GM13976 (cell line): ENCODE measurements at places on chromosomes 13 and 19.

- DNase-seq = no peak
These were observed 1053.7 kb upstream of the SPRY2 start for GRCh38 chr13:81394640-81395039.

- DNase-seq = no peak
These were observed 197.1 kb downstream of the NDFIP2 start for GRCh38 chr13:79678100-79678499.

- DNase-seq = no peak
These were observed 45.8 kb downstream of the TMEM255B start for GRCh38 chr13:113804703-113805430.

GRCh38 chr13:25281193-25281934, 5.9 kb downstream of the MTMR6 start:
- peak; percentile 31 for DNase-seq

- no peak for DNase-seq
These were observed 22.5 kb upstream of the VSTM2B start for GRCh38 chr19:29503140-29503758.

GRCh38 chr13:114212158-114212495, 22.6 kb upstream of the CDC16 start:
- no peak for DNase-seq

DNA sequence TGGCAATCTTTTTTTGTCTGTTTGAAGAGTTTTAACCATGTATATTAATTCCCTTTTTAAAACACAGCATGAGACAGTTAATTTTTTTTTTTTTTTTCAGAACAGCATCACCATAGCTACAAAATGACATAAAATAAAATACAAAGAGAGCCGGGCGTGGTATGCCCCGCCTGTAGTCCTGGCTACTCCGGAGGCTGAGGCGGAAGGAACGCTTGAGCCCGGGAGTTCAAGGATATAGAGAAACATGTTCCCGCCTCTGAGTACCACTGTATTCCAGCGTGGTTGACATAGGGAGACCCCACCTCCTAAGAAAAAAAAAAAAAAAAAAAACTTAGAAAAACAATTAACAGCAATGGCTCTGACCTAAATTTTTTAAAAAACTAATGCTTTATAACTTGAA, 10.0 kb upstream of the INSR start:
- DNase-seq = no peak

- no peak for DNase-seq
These were observed 108.0 kb downstream of the URI1 start for GRCh38 chr19:30049846-30050667.

DNA sequence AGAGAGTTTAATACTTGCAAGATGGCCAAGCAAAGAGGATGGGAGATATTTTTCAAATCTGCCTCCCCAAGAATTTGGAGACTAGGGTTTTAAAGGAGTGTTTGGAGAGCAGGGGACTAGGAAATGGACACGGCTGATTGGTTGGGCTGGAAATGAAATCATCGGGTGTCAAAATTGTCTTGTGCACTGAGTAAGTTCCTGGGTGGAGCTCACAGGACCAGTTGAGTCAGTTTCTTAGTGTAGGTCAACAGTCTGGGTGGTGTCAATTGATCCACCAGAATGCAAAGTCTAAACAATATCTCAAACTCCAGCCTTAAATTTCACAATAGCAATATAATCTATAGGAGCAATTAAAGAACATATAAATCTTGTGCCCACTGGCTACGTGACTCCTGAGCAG, 23.0 kb upstream of the CEACAM4 start:
- no peak for DNase-seq

DNA sequence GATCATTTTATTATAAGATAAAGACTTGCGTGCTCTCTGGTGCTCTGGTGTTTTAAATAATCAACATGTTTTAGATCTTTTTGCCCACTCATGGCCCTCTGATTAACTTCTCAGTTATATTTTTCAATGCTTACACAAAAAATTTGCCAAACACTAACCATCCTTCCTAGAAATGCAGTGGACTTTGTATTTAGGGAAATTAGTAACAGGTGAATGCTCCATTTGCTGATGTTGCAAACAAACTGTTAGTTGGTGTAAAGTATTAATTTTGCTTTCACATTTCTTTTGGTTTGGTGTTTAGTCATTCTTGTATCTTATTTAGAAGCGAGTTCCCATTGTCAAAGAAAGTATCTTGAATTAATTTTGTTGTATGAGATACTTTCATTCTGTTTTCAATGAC, 2.7 kb downstream of the KL start:
- no peak for DNase-seq

- no peak for DNase-seq
These were observed 224.1 kb downstream of the SLITRK6 start for GRCh38 chr13:85575110-85575509.

DNA sequence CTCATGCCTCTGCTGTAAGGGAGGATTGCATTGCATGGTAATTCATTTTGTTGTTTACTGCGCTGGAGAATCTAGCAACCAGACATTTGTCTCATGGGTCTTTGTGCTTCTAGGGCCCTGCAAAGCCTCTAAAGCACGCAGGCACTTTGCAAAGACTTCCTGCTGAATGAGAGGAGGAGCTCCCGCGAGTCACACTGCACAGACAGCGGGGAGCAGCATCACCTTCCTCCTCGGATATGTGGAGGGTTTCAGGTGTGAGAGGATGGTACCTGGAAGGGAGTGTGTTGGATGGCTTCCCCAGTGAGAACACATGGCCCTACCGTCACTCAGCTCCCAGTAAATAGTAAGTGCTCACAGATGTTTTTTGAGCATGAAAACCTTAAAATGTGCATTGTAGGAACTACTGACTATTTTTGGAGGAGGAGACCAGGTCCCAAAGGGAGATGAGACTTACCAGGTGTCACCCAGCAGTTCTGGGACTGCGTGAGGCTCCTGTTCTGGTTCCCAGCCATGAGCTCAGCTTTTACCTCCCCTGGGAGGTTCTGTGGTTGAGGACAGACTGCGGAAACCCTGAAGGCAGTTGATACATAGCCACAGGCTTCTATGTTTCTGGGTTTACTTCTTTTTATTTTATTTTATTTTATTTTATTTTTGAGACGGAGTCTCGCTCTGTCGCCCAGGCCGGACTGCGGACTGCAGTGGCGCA, 278.0 kb downstream of the FGF9 start:
- no peak for DNase-seq

DNA sequence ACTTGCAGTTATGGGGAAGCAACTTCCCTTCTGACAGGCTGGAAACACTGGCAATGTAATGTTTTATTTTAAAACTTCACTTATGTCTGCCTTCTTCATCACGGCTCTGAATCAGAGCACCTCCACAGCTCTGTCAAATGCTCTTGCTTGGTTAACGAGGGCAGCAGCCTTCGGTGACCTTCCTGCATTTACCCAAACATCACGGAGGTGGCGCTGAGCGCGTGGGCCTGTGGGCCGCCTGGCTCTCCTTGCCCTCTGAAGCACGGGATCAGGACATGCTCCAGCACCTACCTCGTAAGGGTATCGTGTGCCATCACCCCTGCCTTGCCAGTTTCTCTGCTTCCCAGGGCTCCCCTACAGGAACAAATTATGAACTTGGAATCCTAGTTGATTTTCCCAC, 310.0 kb downstream of the TEX29 start:
- no peak for DNase-seq

GRCh38 chr19:17304386-17305215, 1.1 kb upstream of the MRPL34 start:
- DNase-seq = no peak

DNA sequence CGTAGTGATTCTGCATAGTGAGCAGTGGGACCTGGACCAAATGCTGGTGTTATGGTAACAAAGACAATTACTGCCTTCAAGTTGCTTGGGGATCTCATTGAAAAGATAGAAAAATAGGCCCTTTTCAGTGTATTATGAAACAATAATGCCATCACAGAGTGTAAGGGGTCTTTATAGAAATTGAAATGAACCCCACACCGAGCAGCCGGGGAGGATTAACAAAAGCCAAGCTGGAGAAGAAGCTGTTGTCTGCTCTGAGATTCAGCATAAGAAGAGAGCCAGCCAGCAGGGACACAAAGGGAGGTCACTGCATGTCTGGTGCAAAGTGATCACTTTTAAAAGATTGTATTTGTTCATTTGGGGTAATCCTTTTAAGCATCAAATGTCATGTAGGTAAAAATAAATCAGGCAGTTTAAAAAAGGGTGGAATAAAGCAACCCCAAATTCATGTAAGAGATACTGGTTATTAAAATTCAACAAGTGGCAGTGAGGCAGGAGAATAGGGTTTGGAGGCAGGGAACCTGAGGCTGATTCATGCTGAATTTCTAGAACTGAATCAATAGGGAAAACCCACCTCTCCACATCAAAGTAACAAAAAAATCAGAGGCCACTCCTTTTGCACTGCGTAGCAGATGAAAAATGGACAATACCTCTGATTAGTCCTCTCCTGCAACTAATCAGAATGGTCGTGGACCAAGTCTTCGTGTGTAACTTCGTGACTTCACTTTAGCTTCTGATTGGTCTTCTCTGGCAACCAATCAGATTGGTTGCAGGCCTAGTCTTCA, 1548.3 kb upstream of the SLC10A2 start:
- no peak for DNase-seq
